ENCODE measurements at places on chromosomes 1 and 21.

DNA sequence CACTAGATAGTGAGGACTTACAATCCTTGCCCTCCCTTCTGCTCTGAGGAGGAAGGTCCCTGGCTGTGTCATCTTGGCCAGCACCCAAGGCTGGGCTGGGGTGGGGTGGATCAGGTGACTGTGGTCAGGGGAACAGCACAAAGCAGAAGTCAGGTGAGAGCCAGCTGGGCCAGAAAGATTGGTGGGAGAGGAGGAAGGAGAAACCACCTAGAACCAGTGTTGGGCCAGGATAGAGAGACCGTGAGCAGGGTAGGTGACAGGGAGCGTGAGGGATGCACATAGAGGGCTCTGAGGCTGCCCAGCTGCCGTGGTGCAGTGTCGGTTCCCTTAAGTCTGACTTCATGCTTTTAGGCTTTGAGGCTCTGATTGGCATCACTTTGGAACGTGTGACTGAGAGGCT lies 22.7 kb downstream of the NCF2 start:
- no peak for DNase-seq

- DNase-seq = no peak
Measured at GRCh38 chr1:119146466-119146865, 6.0 kb upstream of the WARS2 start.

- DNase-seq = no peak
Measured at GRCh38 chr1:102897557-102897956, 210.8 kb downstream of the COL11A1 start.

- DNase-seq = peak; percentile 60
Measured at GRCh38 chr1:30089024-30089430, 634.4 kb downstream of the MATN1 start.

GRCh38 chr1:58363585-58363984 lies 182.9 kb downstream of the OMA1 start:
- no peak for DNase-seq

- no peak for DNase-seq
Measured at GRCh38 chr21:26199456-26199855, 28.9 kb upstream of the APP start.

GRCh38 chr1:112446411-112446810 lies 50.4 kb downstream of the CTTNBP2NL start:
- DNase-seq = no peak

DNA sequence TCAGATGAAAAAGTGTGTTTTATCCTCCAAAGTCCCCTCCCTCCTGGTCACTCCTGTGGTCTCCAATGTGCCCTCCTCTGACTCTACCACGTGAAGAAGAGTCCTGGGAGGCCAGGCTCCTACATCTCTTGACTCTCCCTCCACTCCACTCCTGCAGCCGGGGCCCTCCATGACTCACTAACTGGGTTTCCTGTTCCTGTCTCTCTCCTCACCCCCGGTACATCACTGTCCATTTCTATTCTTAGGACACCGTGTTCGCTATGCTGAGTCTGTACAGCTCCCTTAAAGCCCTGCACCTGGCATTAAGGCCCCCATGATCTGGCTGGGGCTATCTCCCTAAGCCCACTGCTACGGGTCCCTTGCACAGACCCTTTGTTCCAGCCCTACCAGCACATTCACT lies 93.4 kb downstream of the BCAR3 start:
- no peak for DNase-seq

Data from HEK293T (cell line).